ENCODE measurements at places on chromosomes 5 and 9. TPM values are rescaled to one million over a fixed set of nuclear protein-coding genes. Genes with fewer than 3 reads are reported as not detected.
A peak's percentile ranks its signal among the peaks of the same experiment; 100 is the strongest.

DNA sequence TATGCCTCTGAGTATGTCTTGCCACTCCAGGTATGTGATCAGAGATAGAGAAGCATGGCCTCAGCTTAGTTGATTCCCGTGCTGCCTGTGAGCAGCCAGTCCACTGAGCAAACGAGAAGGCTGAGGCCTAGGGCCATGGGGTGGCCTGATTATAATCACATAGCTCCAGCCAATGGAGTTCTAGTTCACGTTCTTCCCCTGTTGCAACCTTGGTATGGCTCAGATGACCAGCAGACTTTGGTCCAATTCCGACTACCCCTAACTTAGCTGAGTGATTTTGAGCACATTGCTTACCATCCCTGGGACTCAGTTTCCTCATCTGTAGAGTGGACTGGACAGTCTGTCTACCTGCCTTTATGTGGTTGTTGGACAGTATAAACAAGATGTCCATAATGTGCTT lies 68.4 kb downstream of the PPARGC1B start:
- no peaks in the 10 kb centered on the region for H3K4me1 ChIP-seq
- H3K36me3 ChIP-seq: no peaks in the 10 kb centered on the region
- no peak overlapping the region for H3K4me3 ChIP-seq
- no peak overlapping the region for H3K27ac ChIP-seq
- no peak for DNase-seq
- H3K27me3 ChIP-seq: no peaks in the 10 kb centered on the region

- H3K4me3 ChIP-seq: no peak overlapping the region
- peaks cover 21% of the 10 kb centered on the region for H3K4me1 ChIP-seq
- no peak for DNase-seq
- H3K36me3 ChIP-seq: no peaks in the 10 kb centered on the region
Measured at GRCh38 chr5:59586841-59587240, 306.7 kb downstream of the PDE4D start.

The OR5C1 gene
- total RNA-seq: not detected

- peaks cover 59% of the 10 kb centered on the region for H3K4me1 ChIP-seq
- peak overlapping the region; percentile 77 for H3K27ac ChIP-seq
- no peak overlapping the region for H3K4me3 ChIP-seq
Measured at GRCh38 chr5:369151-369868, 47.8 kb downstream of the AHRR start.

DNA sequence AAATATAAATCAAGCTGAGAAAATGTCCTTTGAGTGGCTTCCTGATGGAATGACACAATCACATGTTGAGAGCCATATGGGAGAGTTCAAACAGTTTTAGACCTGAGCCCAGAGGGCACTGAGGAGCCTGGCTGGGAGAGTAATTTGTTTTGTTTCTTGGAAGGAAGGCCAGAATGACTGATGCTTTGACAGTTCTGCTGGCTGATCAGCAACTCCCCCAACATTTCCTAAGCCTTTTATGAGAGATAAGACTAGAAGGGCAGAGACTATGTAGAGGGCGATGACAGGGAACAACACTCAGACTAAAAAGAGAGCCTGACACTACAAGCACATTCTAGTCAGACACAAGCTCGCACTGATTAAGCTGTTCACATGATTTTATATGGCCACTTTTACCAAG lies 169.2 kb downstream of the COX7C start:
- H3K4me1 ChIP-seq: no peaks in the 10 kb centered on the region
- no peaks in the 10 kb centered on the region for H3K36me3 ChIP-seq
- H3K27me3 ChIP-seq: no peaks in the 10 kb centered on the region
- DNase-seq: no peak
- H3K27ac ChIP-seq: no peak overlapping the region

The ISL1 gene
- total RNA-seq: not detected

The SLC1A1 gene
- total RNA-seq: not detected

The IL7R gene
- total RNA-seq: 533 TPM

DNA sequence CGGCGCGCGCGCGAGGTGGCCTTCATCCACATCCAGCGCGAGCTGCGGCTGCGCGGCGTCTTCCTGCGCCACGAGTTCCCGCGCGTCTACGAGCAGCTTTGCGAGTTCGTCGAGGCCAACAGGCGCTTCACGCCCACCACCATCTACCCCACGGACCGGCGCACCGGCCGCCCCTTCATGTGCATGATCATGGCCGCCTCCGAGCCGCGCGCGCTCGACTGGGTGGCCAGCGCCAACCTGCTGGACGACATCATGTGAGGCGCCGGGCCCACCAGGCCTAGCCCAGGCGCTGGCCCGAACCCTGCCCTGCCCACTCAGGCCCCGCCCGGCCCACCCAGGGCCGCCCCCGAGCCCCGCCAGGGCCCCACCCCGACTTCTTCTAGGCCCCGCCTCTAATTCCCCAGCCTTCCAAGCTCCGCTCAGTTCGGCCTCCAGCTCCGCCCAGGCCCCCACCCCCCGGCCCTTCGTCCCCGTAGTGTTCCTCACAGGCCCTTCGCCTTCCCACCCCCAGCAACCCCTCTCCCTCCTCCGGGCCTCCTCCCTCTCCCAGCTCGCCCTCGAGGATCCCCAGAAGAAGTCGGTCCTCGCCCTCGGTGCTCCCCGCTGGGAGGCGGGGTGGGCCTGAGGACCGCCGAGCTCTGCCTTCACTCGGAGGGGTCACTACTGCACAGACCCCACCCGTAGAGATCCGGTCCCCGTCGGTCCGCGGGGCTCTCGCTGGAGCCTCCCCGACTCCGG lies 2.0 kb upstream of the PHPT1 start:
- H3K27me3 ChIP-seq: peaks cover 17% of the 10 kb centered on the region
- peak overlapping the region; percentile 92 for H3K4me3 ChIP-seq
- DNase-seq: no peak
- H3K36me3 ChIP-seq: peaks cover 3% of the 10 kb centered on the region
- peaks cover 23% of the 10 kb centered on the region for H3K4me1 ChIP-seq

Data from activated CD4-positive, alpha-beta T cell treated with anti-CD3 and anti-CD28 coated beads, Interleukin-2, amount 10 ng/mL, durations not matched to agents 7 days and 5 days (primary cell).